ENCODE measurements at places on chromosomes 2 and 18. TPM values are rescaled to one million over a fixed set of nuclear protein-coding genes. Genes with fewer than 3 reads are reported as not detected.

Gene CXCR1
- total RNA-seq, result not detected

Gene CCDC150
- 18.1 TPM for total RNA-seq

Gene BOLL
- total RNA-seq, result not detected

Gene GALNT14
- total RNA-seq, result 0.40 TPM

Gene NEU2
- not detected for total RNA-seq

Gene ZNF236
- 13.6 TPM for total RNA-seq

Gene ANO7
- total RNA-seq, result 2.8 TPM

Gene SNRPD1
- total RNA-seq, result 97.3 TPM

Gene GMPPA
- 39.1 TPM for total RNA-seq

Gene CHST10
- 12.3 TPM for total RNA-seq

Gene LGALSL
- 2.3 TPM for total RNA-seq

Gene CDH20
- not detected for total RNA-seq

Gene ALPI
- not detected for total RNA-seq

GRCh38 chr18:3225588-3225987, 5.8 kb upstream of the MYOM1 start:
- no peak for DNase-seq

GRCh38 chr2:181076658-181077057, 96.3 kb downstream of the UBE2E3 start:
- DNase-seq, result no peak

DNA sequence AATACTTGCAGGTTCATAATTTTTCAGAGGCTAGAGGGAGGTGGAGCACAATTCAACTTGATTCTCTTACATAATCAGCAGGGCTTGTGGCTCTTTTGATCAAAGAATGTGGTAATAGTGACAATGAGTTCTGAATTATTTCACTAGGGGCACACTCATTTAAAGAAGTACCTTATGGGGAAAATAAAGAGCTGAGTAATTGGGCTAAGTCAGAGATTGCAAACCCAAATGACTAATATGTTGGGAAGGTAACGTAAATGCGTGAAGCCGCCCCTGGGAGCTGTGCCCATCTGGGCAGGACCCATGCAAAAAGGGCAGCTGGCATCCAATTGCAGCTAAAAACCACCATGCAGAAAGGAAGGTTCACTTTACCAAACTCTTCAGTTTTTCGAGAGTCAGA, 35.3 kb downstream of the NCKAP5 start:
- DNase-seq, result no peak

- no peak for DNase-seq
Observed at GRCh38 chr18:49081511-49082155, 130.9 kb upstream of the SMAD7 start.

- no peak for DNase-seq
Observed at GRCh38 chr2:3533836-3534235, 14.5 kb upstream of the ADI1 start.

GRCh38 chr2:238290715-238291549, 2.5 kb upstream of the PER2 start:
- DNase-seq, result no peak

DNA sequence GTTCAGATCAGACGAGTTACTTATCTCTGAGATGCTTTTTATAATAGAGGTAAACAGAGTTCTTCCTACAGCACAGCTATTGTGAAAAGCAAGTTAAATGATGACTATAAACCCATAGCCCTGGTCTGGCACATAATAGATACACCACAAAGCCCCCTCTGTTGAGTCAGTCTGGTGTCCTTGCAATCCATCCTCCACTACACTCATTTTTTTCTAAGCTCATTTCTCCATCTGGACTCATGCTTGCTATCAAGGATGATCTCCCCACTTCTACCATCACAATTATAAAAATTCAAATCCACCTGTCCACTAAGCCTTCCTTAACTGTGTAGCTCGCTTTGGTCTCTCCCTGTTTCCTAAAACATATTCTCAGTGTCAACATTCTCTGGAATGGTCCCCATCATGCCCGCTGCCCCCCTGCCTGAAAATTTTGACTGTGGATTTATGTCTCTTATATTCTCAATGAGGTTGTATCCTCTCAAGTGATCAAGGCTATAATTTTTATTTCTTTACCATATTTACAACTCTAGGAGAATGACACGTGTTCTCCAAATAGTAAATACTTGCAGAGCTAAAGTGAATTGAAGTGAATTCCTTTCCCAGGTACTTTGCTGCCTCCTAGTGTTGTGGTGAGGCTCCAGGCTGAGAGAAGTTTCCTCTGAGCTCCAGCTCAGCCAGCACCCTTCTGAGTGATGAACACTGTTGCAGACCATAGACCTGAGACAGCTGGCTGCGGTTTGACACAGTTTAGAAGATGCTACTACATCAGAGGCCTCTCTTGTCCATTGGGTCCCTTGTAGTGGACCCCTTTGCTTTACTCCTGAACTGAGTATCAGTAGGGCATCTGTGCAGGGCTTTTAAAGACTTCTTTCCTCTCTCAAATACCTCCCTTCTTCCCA, 108.7 kb downstream of the DPP10 start:
- no peak for DNase-seq

- no peak for DNase-seq
Observed at GRCh38 chr2:209687323-209687969, 84.2 kb upstream of the UNC80 start.

DNA sequence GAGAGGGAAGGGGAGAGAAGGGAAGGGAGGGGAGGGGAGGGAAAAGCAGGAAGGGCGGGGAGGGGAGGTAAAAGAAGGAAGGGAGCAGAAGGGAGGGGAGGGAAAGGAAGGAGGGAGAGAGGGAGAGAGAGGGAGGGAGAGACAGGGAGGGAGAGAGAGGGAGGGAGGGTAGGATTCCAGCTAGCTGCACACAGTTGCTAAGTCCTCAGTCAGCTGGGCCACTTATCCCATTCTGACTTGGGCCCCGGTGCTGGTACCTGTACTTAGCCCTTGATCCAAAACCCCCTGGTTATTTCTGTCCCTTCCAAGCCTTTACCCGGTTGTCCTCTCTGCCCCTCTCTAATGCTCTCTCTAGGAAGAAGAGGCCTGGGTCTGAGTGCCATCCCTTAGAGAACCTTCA, 211.4 kb downstream of the TTC32 start:
- DNase-seq, result no peak

DNA sequence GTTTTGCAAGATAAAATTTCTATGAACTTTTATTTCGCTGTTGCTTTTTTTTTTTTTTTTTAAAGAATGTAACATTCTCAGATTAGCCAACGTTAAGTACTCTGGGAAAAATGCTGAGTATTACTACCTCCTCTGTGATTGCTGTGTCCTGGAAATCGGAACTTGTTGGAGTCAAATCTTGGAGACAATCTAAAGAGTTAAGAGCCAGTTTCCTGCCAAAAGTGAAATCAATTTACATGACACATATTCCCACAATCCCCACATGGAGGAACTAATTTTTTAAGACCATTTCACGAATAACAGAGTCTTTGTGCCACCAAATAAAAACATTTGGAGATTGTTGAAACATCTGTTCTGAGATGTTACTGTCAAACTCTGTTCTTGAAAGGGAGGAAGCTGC, 127.8 kb downstream of the MEP1B start:
- DNase-seq, result no peak

DNA sequence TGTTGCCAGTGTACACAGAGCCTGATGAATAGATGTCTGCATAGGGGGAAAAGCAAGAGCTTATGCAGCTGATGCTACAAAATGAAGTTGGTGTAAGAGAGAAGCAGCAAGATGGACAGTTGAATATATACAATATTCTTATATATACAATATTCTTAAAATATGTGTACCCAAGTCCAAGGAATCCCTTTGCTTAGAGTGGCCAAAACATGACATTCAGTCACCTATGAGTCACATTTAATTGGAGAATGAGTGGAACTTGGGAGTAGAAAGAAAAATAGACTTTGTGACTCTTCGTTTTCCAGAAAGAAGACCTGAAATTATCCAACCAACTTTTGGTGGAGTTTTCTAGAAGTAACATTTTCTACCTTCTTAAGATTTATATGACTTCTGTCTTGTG, 81.8 kb downstream of the SCN9A start:
- DNase-seq, result no peak

GRCh38 chr2:72082021-72082601, 65.6 kb downstream of the CYP26B1 start:
- no peak for DNase-seq

- DNase-seq, result no peak
Observed at GRCh38 chr2:117737846-117738245, 76.6 kb upstream of the DDX18 start.

DNA sequence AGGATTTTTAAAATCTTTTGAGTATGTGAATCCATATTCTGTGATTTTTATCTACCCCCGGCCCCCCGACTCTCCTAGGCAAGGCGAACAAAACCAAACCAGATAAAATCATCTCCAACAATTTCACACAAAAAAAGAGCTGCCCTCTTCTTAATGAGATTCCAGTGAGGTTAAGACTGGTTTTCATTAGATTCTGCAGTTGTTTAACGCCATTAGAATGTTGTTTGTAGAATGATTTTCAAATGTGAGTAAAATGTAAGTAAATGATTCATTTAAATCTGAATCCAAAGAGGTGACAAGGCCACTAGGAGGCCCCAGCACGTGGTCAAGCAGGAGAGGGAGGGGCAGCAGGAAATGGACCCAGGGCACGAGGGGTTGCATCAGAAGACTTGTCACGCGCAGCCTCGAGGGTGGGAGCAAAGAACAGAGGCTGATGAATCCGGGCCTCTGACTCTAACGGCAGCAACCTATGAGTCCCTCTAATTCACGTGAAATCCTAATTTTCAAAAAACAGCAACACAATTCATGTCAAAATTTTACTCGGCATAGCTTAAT, 24.3 kb upstream of the KLHL29 start:
- no peak for DNase-seq

GRCh38 chr18:34959211-34959829, 81.9 kb upstream of the MAPRE2 start:
- no peak for DNase-seq

GRCh38 chr2:218970894-218971293, 11.4 kb downstream of the CDK5R2 start:
- DNase-seq, result no peak

GRCh38 chr2:230050136-230050535, 18.6 kb downstream of the SLC16A14 start:
- no peak for DNase-seq

DNA sequence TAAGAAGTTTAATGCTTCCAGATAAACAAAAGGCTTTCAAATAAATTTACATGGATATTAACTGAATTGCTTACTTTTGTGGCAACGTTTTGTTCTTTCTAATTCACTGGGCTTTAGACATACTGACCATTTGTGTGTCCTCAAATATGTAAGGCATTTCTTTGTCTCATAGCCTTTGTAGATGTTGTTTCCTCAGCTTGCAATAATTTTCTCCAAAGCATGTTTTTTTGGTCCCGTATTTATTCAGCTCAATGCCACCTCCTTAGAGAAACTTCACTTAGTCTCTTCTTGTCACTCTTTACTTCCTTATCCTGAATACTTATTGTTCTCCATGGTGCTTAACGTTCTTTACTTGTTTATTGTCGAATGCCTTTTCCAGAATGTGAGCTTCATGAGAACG, 98.5 kb downstream of the NUP35 start:
- no peak for DNase-seq

DNA sequence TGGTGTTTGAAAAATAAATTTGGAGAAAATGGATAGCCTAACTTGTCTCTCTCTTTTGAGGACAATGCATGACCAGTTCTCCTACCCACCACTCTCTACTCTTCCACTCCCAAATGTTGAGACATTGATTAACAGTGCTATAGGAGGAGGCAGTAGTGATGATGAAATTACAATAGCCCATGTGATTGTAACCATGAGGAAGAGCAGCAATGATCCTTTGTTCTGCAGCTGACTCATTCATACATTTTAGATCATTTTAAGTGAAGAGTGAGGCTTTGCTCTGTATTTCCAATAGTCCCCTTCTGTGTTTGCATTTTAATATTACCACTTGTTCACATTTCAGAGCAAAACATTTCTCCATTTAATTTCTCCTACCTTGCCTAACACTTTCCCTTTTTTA, 592.3 kb downstream of the THSD7B start:
- DNase-seq, result no peak
